ENCODE measurements at places on chromosomes 16 and 17.

DNA sequence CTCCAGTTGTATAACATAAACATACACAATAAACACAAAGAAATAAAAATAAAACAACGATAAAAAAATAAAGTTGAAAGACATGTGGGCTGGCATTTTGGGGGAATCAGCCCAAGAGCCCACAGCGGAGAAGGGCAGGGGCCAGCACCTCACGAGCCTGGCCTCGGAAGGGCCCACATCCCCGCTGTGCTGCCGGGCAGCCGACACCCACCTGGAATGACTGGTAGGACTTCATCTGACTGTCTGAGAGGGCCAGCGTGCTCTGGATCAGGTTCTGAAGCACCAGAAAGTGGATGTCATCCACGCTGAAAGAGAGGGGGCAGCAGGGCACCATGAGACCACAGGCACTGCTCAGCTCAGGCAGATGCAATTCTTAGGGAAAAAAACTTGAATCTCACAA, 73.5 kb downstream of the GTF3C1 start:
- peak; percentile 20 for DNase-seq

DNA sequence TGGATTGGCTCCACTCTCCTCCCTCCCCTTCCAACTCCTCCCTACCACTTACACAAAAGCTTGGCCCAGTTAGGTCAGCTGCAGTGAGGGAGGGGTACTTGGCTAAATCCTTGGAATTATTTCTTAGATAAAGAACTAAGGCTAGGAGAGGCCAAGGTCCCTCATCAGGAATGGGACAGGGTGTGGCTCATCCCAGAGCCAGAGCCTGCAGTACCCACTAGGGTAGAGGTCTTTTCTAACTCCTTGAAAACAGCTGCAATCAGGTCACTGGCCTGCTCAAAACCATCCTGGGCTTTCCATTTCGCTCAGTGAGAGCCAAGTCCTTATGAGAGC, 1.9 kb upstream of the SLC46A1 start:
- no peak for DNase-seq

DNA sequence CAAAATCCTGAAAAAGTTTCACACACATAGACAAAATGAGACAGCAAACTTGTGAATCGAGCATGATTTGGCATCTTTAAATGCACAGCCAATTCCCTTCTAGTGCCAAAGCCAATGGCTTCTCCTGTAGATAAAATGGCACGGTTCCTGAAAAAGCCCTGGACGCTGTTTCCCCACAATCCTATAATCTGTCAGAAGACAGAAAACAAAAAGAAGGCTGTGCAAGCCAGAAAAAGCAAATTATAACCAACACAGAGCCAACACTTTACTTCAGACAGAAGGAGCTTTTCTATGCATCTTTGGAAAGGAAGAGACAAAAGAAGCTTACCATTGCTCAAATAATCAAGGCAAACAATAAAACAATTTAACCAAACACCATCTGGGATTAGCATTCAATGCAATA, 23.8 kb downstream of the FAM222B start:
- no peak for DNase-seq

DNA sequence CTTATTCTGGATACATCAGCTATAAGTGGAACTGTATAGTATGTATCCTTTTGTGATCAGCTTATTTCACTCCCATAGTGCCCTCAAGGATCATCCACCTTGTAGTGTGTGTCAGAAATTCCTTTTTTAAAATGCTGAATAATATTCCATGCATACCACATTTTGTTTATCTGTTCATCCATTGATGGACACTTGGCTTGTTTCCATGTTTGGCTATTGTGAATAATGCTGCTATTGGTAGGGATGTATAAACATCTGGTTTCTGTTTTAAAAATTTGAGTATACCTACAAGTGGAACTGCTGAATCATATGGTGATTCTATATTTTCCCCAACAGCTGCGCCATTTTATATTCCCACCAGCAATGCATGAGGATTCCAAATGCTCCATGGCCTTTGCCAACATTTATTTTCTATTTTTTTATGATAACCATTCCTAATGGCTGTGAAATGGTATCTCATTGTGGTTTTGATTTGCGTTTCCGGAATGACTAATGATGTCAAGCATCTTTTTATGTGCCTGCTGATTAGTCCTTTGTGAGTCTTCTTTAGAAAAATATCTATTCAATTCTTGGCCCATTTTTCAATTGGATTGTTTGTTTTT, 11.6 kb downstream of the RCVRN start:
- DNase-seq = peak; percentile 72

DNA sequence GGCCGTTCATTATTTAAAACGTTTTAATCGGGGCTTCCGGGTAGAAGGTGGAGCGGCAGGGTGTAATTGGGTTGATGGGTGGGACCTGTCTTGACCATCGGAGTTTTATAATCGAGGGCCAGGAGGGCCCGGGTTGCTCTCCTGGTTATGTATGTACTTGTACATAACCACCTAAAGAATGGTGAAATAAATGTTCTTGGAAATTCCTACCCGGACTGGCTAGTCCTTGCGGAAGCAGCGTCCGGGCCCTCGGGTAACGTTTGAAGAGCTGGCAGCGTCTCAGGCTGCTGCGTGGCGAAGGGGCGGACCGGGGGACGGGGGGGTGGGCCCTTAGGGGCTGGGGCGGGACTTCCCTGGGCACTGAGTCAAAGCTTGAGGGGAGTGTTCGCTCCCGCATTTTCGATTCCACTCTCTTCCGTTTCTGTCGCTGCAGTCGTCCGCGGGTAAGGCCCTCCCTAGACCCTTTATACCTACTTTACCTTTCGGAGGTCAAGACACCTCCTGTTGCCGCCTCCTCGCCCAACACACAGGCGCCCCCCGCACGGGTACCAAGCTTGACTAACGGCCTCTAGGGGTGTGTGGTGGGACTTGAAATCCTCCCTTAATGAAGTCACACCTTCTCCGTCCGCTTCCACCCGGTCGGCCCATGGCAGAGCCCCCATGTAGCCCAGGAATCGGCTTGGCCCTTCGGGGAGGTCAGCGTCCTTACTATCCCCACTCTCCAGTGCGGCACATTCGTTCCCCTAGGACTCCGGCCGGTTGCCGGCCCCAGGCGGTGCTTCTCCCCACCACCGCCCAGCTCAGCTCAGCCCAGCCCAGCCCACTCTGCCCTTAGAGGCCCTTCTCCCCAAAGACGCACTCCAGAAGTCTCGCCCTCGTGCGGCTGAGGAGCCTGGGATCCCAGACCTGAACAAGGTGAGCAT, at the start of gene TMEM106A:
TSS of gene TMEM106A (plus strand) at position 396 of the 923 bp plus-strand sequence. CDS start 1,167 bp downstream, outside the sequence.
- DNase-seq = peak; percentile 92

DNA sequence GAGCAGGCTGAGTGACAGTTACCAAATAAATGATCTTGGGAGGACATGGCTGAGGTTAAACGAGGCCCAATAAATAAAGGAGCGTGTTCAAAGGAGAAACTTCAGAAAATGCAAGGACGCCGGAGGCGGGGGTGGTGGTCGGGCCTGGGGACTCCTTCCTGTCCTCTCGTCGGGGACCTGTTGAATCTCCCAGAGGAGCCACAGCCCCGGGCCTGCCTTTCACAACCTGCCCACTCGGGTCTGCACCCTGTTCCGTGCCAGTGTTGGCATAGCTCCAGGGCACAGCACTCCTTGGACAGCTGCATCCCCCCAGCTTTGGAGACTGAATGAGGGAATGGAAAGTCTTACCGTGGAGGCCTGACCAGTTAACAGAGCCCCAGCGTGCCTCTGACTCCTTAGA, 8.1 kb upstream of the TBX4 start:
- no peak for DNase-seq

GRCh38 chr16:51550800-51551347, 399.8 kb upstream of the SALL1 start:
- DNase-seq = no peak

- DNase-seq = peak; percentile 42
These were observed 6.0 kb downstream of the RSPRY1 start for GRCh38 chr16:57192146-57192545.

DNA sequence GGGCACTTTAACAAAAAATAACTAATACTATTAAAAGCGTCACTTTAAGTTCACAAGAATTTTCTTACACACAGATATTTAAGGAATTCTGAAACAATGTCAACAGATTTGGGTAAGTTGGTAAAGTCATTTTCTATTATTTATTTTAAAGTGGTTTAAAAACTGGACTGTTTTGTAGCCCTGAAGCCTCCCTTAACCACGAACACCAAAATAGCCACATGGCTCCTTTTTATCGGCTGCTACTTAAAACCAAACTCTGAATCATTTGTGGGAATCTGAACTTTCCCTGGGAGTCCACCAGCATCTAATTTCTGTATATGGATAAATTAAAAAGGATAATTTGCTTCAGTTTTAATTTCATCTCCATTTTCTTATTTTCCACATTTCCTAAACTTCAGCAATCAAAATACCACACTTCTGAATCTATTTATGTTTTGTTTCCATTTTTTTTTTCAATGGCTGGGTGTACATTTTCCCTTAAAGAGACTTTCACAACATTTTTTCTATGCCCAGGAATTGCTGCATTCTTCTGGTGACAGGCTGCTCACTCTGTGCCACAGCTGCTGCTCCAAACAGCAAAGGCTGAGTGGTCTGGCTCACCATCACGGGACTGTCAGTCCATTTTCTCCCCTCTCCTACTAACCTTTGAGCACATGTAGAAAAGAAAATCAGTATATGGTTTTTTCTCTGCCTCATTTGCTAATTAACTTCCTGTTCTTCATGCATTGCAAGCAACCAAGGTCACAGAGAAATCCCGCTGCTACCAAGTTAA, 255.5 kb upstream of the KCNJ16 start:
- peak; percentile 79 for DNase-seq

- DNase-seq = no peak
These were observed 1.9 kb upstream of the GDPD3 start for GRCh38 chr16:30115238-30115637.

DNA sequence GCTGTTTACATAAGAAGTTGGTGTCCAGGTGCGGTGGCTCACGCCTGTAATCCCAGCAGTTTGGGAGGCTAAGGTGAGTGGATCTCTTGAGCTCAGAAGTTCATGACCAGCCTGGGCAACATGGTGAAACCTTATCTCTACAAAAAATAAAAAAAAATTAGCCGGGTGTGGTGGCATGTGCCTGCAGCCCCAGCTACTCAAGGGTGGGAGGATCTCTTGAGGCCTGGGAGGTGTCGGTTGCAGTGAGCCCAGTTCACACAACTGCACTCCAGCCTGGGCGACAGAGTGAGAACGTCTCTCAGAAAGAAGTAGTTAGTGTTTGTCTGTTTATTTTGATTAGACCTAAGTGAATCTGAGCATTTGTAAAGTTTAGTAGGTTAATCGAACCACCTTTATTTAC, 12.8 kb downstream of the DDX19A start:
- DNase-seq = no peak

- peak; percentile 93 for DNase-seq
These were observed 53.2 kb downstream of the SMG6 start for GRCh38 chr17:2250140-2251095.

DNA sequence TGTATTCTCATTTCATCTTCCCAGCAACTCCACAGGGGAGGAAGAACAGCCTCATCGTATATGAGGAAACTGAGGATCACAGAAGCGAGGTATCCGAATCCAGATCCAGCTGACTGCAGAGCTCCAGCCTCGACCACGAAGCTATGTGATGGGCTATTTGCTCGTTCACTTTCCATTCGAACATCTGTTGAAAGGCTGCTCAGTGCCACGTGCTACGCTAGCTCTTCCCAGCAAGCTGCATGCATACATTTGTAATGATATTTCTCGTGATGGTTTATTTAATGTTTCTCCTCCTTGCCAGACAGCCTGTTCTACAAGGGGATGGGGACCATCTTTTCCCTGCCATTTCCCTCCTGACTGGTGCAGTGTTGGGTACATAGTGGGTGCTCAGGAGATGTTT, 48.4 kb upstream of the RCVRN start:
- DNase-seq = no peak

- DNase-seq = peak; percentile 91
These were observed 109.5 kb downstream of the YPEL2 start for GRCh38 chr17:59440757-59441463.

DNA sequence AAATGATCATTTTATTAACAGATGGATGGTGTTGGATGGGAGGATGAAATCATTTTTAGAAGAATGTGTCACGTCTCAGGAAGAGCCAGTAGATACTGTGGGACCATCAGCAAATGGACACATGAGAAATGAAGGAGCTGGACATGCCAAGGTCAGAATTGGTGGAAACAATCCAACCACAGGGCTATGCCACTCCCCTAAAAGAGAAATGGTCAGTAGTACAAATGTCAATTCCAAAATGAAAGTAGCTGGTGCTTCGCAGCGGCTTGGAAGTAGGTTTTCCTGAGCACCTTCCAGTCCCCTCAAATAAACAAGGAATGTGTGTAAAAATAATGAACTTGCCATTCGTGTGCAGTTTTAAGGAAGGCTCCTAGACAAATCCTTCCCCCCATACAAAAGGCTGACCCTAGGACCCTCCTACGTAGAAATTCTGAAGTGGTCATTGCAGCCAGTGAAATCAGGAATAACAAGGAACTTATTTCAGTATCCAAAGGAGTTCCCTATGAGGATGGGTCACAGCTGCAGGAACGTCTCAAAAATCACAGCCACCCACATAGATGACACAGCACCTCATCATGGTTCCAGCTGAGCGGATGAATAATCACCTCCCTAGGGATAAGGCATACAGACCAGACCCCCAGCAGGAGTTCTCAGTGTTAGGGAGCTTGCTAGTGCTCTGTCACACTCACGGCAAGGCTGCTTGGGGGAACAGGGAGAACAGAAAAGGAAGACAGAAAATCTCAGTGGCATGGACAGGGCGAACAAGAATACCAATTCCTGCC, 239.2 kb downstream of the HS3ST3A1 start:
- peak; percentile 79 for DNase-seq

DNA sequence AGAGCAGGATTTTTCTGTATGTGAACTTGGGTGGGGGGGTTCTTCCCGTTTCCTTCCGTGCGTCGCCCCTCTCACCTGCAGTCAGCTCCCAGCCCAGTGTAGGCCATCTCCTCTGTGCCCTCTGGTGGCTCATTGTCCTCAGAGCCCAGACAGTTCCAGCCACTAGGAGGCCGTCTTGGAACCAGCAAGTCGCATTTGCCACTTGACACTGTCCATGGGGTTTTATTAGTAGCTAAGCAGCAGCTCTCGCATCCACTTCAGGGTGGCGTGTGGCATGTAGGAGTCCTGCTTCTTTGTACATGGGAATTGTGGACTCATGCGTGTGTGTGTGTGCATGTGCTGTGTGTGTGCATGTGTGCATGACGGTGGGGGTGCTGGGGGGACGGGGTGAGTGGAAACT, 74.0 kb downstream of the SEC14L1 start:
- DNase-seq = peak; percentile 54

GRCh38 chr17:33335491-33336173, 42.5 kb upstream of the ASIC2 start:
- no peak for DNase-seq

GRCh38 chr16:75256696-75257343, 5.4 kb upstream of the BCAR1 start:
- DNase-seq = peak; percentile 75

GRCh38 chr16:16197966-16198365, 25.3 kb downstream of the ABCC6 start:
- DNase-seq = no peak

- peak; percentile 28 for DNase-seq
These were observed 22.3 kb downstream of the BAIAP2 start for GRCh38 chr17:81057079-81057730.

- peak; percentile 84 for DNase-seq
These were observed 21.1 kb downstream of the WIPI1 start for GRCh38 chr17:68435876-68436842.

- DNase-seq = no peak
These were observed 7.0 kb upstream of the CDC42EP4 start for GRCh38 chr17:73318836-73319235.

Data from EH (cell line).